ENCODE measurements at places on chromosomes 11 and 22.
A peak's percentile ranks its signal among the peaks of the same experiment; 100 is the strongest.

- no peak for DNase-seq
These were observed 11.9 kb upstream of the NXF1 start for GRCh38 chr11:62817129-62817528.

DNA sequence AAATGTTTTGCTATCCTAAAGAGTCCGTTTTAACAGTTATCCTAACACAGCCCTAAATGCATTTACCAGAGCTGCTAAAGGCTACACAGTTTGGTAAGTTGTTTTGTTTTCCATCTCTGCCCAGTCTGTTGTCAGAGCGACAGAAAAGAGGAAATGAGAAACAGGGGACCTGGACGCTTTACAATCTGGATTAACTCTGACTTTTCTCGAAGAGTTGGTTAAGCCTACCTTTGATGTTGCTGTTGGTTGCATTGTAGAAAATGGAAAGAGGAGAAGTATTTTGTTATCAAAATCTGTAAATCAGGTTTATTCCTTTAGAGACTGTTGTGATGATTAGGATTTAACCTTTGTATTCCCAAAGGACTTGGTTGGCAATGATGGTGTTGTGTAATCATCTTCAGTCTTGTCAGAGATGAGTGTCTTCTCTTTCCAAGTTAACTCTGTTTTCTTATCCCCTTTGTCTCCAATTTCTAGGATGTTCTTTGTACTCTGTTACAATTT, 481 bp downstream of the ANGPTL5 start:
- DNase-seq = peak; percentile 31

DNA sequence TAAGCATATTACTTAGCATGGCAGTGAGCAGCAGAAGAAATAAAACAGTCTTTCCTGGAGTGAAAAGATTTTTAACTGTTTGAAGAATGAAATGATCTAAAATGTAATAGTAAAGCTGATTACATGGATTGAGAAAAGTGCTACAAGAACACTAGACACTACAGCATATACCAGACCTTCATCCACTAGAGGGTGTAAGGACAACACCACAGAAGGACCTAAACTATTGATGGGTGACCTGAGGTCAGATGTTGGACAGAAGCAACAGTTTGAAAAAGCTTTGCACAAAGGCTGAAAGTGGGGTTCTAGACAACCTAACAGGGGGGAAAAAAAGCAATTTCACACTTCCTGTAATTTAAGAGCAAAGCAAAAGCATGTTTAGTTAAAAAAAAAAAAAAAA, 97.7 kb downstream of the RBFOX2 start:
- DNase-seq = peak; percentile 80

DNA sequence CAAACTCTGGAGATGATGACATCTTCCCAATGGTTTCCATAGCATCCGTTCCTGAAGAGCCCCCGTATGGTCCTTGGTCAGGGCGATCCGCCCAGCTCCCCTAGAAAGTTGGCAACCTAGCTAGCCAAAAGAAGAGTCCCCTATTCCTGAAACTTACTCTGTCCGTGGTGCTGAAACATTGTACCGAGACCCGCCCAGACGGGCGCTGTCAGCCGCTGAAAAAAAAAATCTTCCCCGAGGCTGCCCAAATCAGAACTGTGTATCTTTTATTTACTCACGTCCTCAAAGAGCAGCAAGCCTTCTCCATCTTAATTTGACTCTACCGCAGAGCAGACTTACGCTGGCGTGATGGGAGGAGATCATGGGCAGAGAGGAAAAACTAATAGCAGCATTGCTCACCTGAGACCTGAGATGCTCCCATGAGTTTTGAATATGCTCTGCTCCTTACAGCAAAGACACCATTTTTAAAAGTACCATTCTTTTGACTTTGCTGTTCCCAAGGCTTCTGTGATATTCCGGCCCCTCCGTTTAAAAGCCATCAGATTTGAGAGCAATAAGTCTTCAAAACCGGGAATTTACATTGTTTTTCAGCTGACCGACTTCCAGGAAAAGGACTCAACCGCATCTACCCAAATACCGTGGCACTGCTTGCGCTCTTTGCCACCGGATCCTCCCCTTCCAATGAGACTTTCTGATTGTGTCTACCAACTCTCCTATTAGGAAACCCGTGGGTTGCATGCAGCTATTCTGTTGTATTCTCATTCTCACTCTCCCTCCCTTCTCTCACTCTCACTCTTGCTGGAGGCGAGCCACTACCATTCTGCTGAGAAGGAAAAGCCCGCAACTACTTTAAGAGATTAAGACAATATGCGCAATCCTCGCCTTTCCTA, at the start of gene SLC17A6:
TSS of gene SLC17A6 (plus strand) at position 786 of the 890 bp plus-strand sequence. CDS start 153 bp downstream, outside the sequence.
- DNase-seq = peak; percentile 51

DNA sequence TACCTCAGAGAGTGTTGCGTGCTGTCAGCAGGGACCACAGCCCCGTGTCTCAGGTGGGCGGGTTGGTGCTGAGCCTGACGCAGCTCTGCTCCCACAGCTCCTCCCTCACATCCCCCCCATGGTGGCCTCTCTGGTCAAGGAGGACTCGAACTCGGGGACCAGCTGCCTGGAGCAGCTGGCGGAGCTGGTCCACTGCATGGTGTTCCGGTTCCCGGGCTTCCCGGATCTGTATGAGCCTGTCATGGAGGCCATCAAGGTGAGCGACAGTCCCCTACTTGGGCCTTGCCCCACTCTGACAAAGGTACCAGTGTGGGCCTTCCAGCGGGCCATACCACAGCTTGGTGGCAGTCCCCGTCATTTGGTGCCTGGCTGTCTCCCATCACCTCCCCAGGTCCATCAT, 11.8 kb downstream of the USP35 start:
- no peak for DNase-seq

DNA sequence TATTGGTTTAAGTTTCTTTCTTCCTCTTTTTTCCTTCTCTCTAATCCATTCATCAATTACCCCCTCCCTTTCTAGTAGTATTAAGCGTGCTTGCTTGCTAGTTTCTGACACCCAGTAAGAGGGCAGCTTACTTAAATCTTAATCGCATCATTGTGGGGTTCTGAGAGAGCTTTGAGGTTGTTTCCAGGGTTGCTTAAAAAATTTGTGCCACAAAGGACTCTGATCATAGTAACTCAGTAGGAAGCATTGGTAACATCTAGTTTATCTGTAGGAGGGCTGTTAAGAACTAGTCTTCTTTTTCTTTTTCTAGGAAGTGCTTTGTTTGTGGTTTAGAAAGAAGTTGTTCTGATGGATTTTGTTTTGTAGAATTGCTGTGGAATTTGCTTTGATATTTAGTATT, 45.3 kb downstream of the TMEM135 start:
- DNase-seq = no peak

- DNase-seq = no peak
These were observed 745.1 kb downstream of the DLG2 start for GRCh38 chr11:84882056-84882455.

DNA sequence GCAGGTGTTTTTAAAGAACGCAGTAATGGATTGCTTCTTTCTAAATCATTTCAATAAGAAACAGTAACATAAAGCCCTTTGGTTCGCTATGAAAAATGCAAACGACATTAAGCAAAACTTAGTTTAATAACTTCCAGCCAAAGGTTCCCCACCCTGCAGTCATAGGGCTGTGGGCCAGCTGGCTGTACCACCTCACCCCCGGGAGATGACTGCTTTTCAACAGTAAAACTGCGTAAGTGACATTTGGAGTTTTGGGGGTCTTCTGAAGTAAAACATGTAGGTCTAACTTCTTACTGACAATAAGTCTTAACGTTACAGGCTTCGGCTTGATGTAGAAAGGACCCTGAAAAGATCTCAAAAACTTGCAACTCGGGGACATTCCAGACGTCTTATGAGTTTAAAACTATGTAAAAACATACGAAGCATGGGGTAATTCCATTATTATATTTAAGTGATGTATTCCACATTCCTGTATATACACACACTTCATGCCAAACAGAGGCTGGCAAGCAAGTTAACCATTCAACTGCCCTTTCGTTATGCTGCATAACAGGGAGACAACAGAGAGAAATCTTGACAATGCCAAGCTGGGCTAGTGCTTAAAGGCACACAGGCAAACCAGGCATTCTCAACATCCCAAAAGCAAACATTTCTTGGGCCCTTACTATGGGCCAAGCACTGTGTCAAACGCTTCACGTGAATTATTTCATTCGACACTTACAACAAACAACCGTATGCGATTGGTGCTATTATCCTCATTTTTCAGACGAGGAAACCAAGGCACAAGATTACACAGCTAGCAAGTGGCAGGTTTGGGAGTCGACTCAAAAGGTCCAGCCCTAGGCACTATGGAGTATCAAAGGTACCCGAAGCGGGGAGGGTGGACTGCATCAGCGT, 1.2 kb downstream of the MRTFA start:
- peak; percentile 80 for DNase-seq

DNA sequence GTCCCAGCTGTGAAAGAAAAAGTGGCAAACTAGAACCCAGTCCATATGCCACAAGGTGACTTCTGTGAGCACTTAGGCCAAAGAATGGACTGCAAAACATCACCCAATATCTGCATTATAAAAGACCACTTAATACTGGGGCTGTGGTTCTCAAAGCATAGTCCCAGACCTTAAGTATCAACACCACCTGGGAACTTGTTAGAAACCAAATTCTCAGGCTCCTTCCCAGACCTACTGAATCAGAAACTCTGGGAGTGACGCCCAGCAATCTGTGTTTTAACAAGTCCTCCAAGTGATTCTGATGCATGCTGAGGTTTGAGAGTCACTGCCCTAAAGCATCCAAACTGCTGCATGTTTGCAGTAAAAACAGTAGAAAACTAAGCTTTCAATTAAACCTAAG, 81.3 kb downstream of the SERGEF start:
- DNase-seq = no peak

DNA sequence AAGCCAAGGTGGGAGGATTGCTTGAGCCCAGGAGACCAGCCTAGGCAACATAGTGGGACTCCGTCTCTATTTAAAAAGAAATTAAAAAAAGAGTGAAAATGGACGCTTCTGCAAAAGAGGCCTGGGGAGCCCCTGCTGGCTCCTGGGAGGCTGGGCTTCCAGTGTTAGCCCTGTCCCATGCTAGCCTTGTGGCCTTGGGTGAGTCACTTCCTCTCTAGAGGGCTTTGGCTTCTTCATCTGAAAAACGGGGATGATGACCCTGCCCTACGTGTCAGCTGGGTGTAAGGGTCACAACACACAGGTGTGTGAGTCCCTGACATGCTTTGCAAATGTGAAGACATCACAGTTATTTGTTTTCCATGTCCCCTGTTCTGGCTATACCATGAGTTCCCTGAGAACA, 32.8 kb downstream of the FAM227A start:
- no peak for DNase-seq

GRCh38 chr11:80649186-80649585, 1208.4 kb upstream of the TENM4 start:
- no peak for DNase-seq

DNA sequence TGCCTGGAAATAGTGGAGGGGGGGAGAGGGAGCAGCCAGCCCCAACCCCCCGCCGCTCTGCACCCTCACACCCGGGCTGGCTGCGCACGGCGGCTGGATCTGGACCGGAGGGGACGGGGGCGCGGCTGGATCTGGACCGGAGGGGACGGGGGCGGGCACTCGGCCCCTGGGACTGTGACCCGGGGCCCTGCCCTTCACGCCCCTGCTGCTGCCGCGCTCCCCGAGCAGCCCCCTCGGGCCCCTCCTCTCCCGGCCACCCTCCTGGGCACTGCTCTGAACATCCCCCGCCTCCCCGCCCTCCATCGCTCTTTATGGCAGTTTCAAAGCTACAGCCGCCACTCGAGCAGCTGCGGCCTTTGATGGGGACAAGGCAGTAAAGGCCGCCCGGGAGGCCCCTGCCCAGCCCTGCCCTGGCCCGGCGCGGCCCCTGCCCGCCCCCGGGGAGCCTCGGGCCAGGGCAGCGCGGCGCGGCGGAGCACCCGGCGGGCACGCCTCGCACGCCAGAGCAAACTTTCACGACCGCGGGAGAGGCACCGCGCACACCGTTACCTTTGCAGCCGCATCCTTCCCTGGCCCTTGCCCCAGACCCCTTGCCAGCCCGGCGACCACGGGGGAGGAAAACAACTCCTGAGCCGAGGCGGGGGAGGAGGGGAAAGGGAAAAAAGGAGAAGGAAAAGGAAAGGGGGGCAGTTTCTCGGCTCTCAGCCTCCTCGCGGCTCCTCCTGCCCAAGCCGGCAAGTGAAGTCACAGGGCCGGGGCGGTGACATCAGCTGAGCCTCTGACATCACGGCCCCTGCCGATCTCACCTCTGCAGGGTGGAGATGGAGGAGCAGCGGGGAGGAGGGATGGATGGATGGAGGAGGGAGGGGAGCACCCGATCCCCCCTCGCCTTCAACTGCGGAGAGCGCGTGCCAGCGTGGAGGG, 13.1 kb upstream of the TCF20 start:
- DNase-seq = no peak

- DNase-seq = no peak
These were observed 9.8 kb downstream of the RAB30 start for GRCh38 chr11:83061883-83062282.

DNA sequence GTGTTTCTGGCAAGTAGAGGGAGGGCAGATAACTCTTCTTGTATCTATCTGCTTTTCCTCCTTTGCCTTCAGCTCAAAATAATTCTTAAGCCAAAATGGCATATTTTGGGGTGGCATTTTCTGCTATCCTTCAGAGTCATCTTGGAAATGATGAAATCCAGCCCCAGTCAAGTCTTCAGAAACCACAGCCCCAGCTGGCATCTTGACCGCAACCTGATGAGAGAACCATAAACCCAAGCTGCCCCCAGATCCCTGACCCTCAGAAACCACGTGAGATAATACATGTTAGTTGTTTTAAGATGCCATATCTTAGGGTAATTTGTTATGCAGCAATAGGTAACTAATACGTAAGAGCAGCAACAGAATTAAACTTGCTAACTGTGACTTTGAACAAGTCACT, 15.1 kb upstream of the PAMR1 start:
- no peak for DNase-seq

DNA sequence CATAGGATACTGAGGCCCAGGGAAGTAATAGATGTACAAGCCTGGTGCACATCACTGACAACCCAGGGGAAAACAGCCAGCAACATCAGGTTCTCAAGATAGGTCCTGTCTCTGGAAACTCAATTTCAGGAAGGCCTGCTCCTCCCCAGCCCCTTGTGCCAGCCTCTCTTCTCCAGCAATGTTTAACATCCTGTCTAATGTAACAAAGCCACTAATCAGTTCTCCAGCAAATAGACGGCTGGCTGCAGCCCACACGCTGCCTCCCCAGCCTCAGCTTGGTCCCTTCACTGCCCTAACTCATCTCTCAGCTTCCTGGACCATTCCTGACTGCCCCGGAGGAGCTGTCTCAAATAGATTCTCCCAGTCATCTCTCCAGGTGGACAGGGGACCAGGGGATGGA, 37.8 kb downstream of the RPL27A start:
- no peak for DNase-seq

- peak; percentile 90 for DNase-seq
These were observed 151.8 kb upstream of the TIMP3 start for GRCh38 chr22:32649515-32650200.

- DNase-seq = no peak
These were observed 5.5 kb downstream of the LRRC74B start for GRCh38 chr22:21051145-21051830.

Measured in fibroblast of skin of scalp (primary cell).